ENCODE measurements at places on chromosomes 5 and 9. TPM values are rescaled to one million over a fixed set of nuclear protein-coding genes. Genes with fewer than 3 reads are reported as not detected.

The CDC25C gene
- 14.1 TPM for total RNA-seq

The SHOC1 gene
- 0.10 TPM for total RNA-seq

DNA sequence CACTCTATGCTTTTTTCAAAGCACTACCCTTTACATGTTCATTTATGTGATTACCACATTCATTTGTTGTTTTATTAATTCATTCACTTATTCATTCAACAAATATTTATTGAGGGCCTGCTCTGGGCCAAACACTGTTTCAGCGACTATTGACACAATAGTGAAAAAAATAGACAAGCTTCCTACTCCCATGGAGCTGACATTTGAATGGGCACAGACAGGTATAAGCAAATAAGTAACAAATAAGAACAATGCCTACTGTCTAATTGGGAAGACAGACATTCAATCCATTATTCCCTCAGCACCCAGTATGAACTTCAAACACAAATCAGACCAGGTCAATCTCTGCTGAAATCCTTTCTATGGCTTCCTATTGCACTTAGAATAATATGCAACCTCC, 156.9 kb upstream of the NR3C1 start:
- no peaks in the 10 kb centered on the region for H3K27me3 ChIP-seq
- no peaks in the 10 kb centered on the region for H3K4me1 ChIP-seq
- no peak overlapping the region for H3K4me3 ChIP-seq
- no peaks in the 10 kb centered on the region for H3K36me3 ChIP-seq
- DNase-seq = no peak
- H3K27ac ChIP-seq = no peak overlapping the region

DNA sequence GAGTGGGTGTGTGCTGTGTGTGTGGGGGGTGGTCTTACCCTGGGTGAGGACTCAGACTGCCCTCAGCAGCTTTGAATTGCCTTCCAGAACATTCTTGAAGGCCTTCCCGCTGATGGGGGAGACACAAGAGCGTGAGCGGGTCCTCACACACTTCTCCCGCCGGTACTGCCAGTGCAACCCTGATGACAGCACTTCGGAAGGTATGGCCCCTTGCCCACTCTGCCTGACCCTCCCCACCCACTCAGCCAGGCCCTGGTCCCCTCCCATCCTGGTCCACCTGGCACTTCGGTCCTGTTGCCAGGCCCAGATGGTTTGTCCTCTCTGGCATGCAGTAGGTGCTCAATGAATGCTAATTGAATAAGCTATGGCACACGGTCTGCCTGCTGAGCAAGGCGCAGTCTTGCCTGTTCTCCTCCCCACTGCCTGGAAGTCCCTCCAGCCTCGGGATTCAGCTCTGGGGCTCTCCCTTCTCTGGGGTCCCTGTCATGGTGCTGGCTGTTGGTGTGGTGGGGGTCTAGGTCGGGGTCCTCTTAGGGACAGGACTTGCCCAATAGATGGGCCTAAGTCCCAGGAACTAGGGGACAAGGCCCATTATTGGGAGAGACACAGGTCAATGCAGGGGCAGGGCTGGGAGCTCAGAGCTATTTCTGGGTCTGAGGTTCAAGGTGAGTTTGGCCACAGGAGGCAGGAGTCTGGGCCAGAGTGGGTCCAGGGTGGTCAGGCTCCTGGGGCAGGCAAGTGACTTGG, 26.4 kb downstream of the PSD2 start:
- no peak overlapping the region for H3K27ac ChIP-seq
- no peak for DNase-seq
- peaks cover 4% of the 10 kb centered on the region for H3K27me3 ChIP-seq
- no peaks in the 10 kb centered on the region for H3K36me3 ChIP-seq
- no peaks in the 10 kb centered on the region for H3K4me1 ChIP-seq

GRCh38 chr5:68335075-68335474, 119.5 kb downstream of the PIK3R1 start:
- H3K36me3 ChIP-seq = no peaks in the 10 kb centered on the region
- no peak overlapping the region for H3K27ac ChIP-seq
- H3K4me3 ChIP-seq = no peak overlapping the region
- H3K27me3 ChIP-seq = no peaks in the 10 kb centered on the region
- H3K4me1 ChIP-seq = no peaks in the 10 kb centered on the region
- DNase-seq = no peak

GRCh38 chr9:131834721-131835120, 94.8 kb upstream of the RAPGEF1 start:
- H3K4me3 ChIP-seq = no peak overlapping the region
- no peak overlapping the region for H3K27ac ChIP-seq
- no peaks in the 10 kb centered on the region for H3K27me3 ChIP-seq
